ENCODE measurements at places on chromosomes 3 and 15.

DNA sequence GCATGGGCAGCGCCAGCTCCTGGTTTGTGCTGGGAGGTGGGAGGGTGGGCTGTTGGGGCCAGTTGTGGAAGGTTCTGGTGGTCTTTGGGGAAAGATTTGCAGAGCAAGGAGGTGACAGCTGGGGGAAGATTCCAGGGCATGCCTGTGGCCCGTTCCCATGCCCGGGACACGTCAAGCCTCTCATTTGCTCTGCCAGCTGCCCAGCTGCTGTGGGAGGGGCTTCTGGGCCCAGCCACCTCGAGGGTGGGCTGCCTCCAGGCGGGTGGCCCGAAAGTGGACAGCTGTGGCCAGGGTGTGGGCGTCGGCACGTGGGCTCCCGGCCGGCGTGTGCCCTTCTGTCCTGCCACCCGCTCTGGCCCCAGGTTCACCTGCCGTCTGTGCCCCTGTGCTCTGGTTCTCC lies 17.2 kb downstream of the PLXNA1 start:
- no peak for DNase-seq

DNA sequence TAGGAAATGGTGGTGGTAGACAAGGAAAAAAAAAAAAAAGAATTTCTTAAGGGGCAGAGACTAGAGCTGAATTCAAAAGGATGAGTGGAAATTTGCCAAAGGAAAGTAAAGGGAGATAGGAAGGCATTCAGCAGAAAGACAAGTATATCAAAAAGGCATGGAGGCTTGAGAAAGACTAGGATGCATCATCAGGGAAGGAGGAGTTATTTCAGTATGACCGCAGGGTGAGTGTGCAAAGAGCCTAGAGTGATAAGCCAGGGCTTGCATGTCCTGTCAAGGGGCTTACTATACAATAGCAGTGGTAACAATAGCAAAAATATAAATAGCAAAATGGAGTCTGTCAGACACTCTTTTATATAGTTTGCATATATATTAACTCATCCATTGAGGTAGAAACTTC lies 112.0 kb downstream of the FRMD4B start:
- DNase-seq, result no peak

GRCh38 chr3:141184430-141184829 lies 47.2 kb upstream of the PXYLP1 start:
- no peak for DNase-seq

- no peak for DNase-seq
These were observed 17.3 kb upstream of the NCK1 start for GRCh38 chr3:136844724-136845123.

DNA sequence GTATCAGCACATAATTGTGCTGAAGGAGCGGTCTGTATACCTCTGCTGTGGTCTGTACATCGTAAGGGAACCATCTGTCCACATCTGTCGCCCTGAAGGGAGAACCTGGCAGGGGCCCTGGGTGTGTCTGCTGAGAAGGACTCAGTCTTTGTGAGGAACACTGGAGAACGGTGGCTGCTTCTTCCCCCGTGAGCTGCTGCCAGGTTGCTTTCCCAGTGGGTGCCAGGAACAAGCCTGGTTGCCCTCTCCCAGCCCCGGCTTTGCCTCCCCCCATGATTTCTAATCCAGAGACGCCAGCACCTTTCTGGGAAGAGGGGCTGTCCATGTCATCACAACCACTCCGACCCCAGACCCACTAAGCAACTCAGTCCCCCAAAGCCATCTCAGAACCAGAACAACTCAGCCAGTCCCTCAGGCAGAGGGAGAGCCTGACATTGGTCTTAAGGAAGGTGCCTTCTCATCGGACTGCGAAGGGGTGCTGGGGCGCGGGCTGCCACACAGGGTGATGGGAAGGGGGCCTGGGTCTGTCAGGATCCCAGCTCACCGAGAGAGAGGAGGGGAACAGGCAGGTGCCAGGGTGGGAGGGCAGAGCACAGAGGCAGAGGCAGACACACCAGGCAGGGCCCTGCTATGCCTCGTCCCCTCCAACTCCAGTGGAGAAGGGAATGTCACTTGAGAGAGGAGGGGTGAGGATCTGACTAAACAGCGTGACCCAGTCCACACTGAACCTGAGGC lies 8.5 kb downstream of the TNK2 start:
- no peak for DNase-seq

DNA sequence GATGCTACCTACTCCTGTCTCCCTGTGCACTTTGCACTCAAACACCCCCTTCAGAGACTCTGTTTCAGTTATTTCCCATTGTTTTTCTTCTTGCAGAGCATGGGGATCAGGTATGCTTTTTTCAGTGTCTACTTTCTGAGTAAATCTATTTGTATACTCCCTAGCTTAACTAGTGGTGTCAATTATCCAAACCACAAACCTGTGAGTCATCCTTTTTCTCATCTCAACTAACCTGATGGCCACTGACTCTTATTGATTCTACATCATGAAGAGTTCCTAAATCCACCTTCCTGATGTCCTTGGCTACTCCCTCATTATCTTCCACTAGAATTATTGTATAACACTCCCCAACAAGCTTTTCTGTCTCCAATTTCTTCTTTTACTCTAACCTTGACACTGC lies 68.0 kb downstream of the DIPK2A start:
- DNase-seq, result no peak

DNA sequence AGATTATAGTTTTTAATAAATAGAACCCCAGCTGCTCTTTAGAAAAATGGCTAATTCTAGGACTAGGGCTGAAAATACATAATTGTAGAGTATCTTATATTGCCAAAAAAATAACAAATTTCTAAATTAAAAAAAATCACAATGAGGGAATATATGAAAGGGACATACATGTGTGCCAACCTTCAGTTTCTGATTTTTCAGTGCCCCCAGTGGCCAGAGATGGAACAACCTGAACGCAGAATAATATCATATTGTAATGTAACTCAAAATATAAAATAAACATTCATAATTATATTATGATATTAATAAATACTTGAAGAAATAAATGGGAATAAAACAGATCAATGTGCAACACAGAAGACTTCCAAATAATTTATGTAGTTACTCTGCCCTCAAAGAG lies 460.5 kb downstream of the ZNF385D start:
- no peak for DNase-seq

DNA sequence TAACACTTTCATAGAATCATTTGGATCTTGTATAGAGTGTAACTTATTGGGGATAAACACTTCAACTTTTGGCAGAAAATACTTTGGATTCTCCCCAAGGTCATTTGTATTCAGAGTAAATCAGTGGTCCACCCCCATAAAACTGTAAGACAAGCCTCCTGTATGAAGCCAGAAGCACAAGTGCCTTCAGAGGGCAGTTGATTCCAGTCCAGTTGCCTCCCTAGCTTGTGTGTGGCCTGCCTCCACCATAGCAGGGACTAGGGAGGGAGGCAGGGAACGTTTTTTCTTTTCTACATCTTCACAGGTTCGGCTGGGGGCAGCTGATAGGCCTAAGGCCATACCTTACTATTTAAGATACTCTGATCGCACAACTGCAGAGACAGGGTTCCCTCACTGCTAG lies 11.6 kb downstream of the GORASP1 start:
- DNase-seq, result no peak

GRCh38 chr15:69947394-69947793 lies 150.3 kb downstream of the TLE3 start:
- no peak for DNase-seq

DNA sequence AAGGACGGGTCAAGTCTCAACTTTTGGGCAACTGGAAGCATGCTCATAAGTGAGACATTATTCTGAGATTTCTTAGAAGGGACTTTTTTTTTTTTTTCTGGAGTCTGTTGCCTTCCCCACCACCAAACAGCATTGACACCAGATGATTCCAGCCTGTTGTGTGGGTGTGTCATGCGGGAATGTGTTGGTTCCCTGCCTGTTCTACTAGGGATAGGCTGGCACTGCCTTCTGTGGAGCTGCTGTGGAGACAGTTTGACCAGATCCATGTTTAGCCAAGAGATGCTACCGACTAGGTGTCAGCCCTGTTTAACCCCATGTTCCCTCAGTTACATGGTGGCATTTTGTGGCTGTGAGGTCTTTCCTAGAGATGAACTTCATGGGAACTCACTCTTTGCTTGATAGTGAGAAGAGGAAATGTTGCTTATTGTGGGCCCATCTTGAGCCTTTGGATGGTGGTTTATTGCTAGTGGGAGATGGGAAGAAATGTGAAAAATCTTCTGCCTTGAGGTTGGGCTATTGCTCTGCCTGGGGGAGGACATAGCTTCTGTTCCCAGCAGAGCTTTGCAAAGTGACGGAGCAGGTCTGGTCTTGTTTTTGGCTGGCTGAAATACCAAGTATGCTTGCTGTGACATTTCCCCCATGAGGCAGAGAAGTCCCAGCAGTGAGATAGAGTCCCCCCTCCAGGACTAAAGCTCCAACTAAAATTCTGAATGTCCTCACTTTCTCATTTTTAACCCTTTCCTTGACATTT lies 31.3 kb downstream of the TRAK1 start:
- DNase-seq, result no peak

DNA sequence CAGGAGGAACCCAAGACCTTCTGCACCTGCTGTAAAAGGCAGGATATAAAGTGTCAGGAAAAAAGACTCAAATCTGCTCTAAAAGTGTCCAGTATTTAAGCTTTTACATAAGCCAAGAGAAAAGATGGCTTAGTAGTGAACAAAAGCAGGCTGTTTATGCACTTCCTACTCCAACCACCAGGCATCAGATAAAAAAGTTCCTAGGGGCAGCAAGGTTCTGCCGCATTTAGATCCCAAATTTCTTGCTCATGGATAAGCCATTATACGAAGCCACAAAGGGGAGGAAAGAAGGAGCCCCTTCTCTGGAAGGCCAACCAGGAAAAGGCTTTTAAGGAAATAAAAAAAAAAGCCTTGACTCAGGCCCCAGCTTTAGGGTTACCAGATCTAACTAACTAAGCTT lies 10.6 kb upstream of the SLC9C1 start:
- no peak for DNase-seq

DNA sequence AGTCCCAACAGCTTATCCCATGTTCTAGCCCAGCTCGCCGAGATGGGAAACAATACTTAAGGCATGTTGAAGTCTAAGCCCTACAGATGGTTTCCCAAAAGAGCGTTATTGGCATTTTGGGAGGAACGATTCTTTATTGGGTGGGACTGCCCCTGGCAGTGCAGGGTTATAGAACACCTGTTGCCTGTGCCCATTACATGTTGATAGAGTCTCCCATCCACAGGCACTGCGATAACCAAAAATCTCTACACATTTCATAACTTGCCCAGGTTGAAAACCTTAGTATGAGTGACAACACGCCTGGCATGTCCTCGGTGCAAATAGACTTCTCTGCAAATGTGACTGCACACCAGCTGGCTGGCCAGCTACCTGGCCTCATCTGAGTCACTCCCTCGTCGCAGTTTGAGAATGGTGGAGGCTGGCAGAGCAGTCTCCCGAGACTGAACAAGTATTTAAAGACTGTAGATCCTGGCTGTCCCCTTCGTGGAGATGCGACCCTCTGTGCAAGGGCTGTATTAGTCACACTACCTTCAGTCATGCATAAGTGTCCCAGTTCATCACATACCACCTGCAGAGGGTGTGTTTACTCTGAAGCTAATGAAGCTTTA lies 18.7 kb downstream of the ZNF80 start:
- no peak for DNase-seq

DNA sequence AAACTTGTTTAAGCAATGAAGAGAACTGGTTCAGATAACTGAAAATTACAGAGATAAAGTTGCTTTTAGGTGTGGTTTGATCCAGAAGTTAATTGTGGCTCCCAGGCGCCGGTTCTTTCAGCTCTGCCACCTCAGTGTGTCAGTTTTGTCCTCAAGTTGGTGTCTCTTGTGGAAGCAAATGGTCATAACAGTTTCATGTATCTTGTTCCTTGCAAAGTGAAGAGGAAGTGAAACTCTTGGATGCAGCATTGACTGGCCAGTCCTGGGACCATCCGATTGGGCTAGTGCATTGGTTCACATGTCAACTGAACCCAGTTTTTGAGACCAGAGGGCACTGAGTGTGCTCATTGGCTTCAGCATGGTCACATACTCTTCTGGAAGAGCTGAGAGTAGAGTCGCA lies 181.4 kb upstream of the GRM7 start:
- no peak for DNase-seq

- no peak for DNase-seq
These were observed 19.0 kb downstream of the SLCO3A1 start for GRCh38 chr15:91872356-91873137.

GRCh38 chr15:69042531-69042930 lies 28.0 kb downstream of the NOX5 start:
- no peak for DNase-seq

DNA sequence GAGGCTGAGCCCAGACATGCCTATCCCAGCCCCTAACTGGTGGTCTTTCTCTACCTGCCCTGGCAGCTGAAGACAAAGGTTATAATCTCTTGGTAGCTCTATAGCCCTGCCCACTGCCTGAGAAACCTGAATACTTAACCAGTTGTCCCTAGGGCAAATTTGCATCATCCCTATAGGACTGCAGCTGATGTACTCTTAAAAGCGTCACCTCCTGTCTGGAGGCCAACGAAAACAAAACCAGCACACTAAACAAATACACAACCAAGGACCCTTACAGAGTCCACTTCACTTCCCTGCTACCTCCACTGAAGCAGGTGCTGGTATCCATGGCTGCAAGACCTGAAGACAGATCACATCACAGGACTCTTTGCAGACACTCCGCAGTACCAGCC lies 98.0 kb downstream of the KCNAB1 start:
- DNase-seq, result no peak

DNA sequence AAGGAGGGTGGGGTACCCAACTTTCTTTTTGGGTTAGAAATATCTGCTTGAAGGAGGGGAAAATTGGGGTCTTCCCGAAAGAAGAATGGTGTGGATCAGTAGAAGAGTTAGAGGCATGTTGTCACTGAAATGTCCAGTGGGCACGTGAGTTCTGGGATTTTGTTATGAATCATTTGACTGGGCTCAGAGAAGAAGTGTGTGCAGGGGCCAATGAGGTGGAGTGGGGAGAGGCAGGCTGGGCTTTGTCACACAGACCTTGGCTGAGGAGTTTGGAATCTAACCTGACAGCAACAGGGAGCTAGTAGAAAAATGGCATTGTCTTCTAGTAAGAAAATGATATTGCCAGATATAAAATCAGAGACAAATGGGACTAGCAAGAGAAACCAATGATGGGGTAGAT lies 436.8 kb downstream of the MFSD1 start:
- DNase-seq, result no peak

DNA sequence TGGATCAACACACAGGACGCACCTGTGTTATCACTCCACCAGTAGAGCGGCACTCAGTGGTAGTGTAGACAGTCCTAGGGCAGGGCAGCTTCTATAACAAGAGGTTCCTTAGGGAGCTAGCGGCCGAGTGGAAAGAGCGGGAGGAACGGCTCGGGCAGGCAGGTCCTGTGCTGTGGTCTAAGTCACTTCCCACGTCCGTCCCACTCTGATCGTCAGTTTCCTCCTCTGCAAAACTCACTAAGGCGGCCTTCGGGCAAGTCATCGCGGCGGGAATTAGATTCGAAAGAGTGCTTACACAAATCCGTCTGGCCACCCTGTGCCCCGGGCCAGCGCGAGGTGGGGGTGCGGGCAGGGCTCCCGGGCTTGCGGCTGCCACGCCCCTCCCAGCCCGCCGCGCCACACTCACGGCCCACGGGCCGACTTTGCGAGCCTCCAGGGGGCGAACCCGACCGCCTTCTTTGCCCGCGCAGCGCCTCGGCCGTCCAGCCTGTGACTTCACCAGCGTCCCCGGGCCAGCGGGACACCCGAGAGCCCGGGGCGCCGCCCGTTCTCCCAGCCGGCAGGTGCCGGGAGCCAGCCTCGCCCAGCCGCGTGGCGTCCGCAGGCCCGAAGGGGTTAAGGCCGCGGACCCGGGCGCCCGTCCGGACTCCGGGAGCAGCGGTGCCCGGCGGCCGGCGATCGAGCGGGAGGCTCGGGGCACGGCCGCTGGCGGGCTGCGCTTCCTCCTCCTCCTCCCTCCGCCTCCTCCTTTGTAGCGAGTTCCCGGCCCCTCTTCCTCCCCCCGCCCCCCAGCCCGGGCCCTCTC lies 416 bp upstream of the CORO2B start:
- no peak for DNase-seq

- DNase-seq, result no peak
These were observed 74.1 kb upstream of the POMGNT2 start for GRCh38 chr3:43180027-43180426.

Data from epithelial cell of proximal tubule (primary cell).